Endothelial cell of umbilical vein (primary cell): ENCODE measurements at places on chromosomes 6 and 20. TPM values are rescaled to one million over a fixed set of nuclear protein-coding genes. Genes with fewer than 3 reads are reported as not detected.

The SPINT3 gene
- total RNA-seq = not detected in 2 replicates

The CYP39A1 gene
- not detected in 2 replicates for total RNA-seq

The RIN2 gene
- total RNA-seq = 98.5 and 119 TPM in 2 replicates

The REPS1 gene
- 26.3 and 35.0 TPM in 2 replicates for total RNA-seq

The WFDC2 gene
- total RNA-seq = not detected in 2 replicates

The OR2H1 gene
- not detected in 2 replicates for total RNA-seq

The PBOV1 gene
- total RNA-seq = not detected in 2 replicates

The CCN6 gene
- total RNA-seq = not detected in 2 replicates

The NINL gene
- total RNA-seq = 24.8 and 25.5 TPM in 2 replicates

The TPBG gene
- 9.0 and 11.4 TPM in 2 replicates for total RNA-seq

The CASS4 gene
- total RNA-seq = not detected in 2 replicates

The PCK1 gene
- not detected in 2 replicates for total RNA-seq

The ADGRG6 gene
- total RNA-seq = 99.3 and 113 TPM in 2 replicates

The SEL1L2 gene
- total RNA-seq = not detected in 2 replicates

The C6orf136 gene
- 18.5 and 21.0 TPM in 2 replicates for total RNA-seq

The EDEM2 gene
- 37.5 and 39.5 TPM in 2 replicates for total RNA-seq

The BEND3 gene
- 4.8 TPM in 2 replicates for total RNA-seq

The PNPLA1 gene
- not detected in 2 replicates for total RNA-seq

The KCNK16 gene
- not detected in 2 replicates for total RNA-seq

The HAO1 gene
- total RNA-seq = not detected in 2 replicates

The PLN gene
- not detected in 2 replicates for total RNA-seq

The SLPI gene
- total RNA-seq = not detected in 2 replicates

The CNR1 gene
- total RNA-seq = not detected in 2 replicates

The INSM1 gene
- total RNA-seq = not detected in 2 replicates

The SNPH gene
- 5.1 and 5.5 TPM in 2 replicates for total RNA-seq

The CGAS gene
- 7.3 and 7.4 TPM in 2 replicates for total RNA-seq

The CD93 gene
- 346 and 413 TPM in 2 replicates for total RNA-seq

The TSHZ2 gene
- total RNA-seq = not detected in 2 replicates

The SMOC2 gene
- total RNA-seq = not detected in 2 replicates

The HLA-DPB1 gene
- 2.3 and 19.1 TPM in 2 replicates for total RNA-seq

The CLDN20 gene
- not detected in 2 replicates for total RNA-seq

The BPIFB1 gene
- total RNA-seq = not detected in 2 replicates

The SIM1 gene
- total RNA-seq = 0.29 and 0.39 TPM in 2 replicates

The LGSN gene
- total RNA-seq = not detected in 2 replicates

The CLIC5 gene
- 0.07 and 0.14 TPM in 2 replicates for total RNA-seq

The TFEB gene
- 4.9 and 5.5 TPM in 2 replicates for total RNA-seq

The PAK5 gene
- not detected in 2 replicates for total RNA-seq

The MKKS gene
- 10.5 and 11.1 TPM in 2 replicates for total RNA-seq

The ATXN1 gene
- 33.0 and 34.1 TPM in 2 replicates for total RNA-seq

The CCN2 gene
- total RNA-seq = 2,488 and 2,886 TPM in 2 replicates

The GGTLC1 gene
- not detected in 2 replicates for total RNA-seq

The ERGIC3 gene
- total RNA-seq = 202 and 203 TPM in 2 replicates

The UNC93A gene
- total RNA-seq = not detected in 2 replicates

The SLC22A2 gene
- total RNA-seq = not detected in 2 replicates

The HTR1B gene
- total RNA-seq = 54.7 and 57.5 TPM in 2 replicates
